ENCODE measurements at places on chromosomes 12 and 14. TPM values are rescaled to one million over a fixed set of nuclear protein-coding genes. Genes with fewer than 3 reads are reported as not detected.

GRCh38 chr14:95700221-95700976 is 13.5 kb downstream of the TCL1A start:
- peaks cover 7% of the 10 kb centered on the region for H3K27me3 ChIP-seq
- no peak for DNase-seq
- H3K36me3 ChIP-seq: no peaks in the 10 kb centered on the region

DNA sequence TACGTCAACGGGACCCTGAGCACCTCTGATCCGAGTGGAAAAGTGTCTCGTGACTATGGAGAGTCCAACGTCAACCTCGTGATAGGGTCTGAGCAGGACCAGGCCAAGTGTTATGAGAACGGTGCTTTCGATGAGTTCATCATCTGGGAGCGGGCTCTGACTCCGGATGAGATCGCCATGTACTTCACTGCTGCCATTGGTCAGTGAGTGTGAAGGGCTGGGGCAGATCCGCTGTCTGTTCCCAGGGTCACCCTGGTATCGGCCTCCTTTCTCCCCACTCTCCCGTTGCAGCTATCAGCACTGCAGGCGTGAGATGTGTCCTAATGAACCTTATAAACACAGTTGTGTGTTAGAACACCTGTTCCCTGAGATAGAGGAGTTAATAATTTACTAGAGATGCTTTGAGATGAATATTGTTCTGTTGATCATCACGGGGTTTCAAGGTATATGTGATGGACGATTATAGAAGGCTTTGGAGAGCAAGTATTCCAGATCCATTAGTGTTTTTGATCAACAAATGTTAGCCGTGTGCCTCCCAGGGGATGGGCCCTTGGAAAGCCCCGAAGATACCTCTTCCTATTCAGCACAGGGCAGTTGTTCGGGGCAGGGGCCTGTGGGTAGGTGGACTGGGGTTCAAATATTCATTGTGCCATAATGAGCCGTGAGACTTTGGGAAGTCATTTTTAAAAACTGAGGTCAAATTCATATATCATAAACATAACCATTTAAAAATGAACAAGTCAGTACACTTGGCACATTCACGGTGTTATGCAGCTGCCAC is 33.6 kb downstream of the ADGRD1 start:
- DNase-seq: no peak
- no peak overlapping the region for H3K4me3 ChIP-seq
- H3K27ac ChIP-seq: no peak overlapping the region
- H3K4me1 ChIP-seq: no peaks in the 10 kb centered on the region
- H3K27me3 ChIP-seq: peaks cover 2% of the 10 kb centered on the region

- no peaks in the 10 kb centered on the region for H3K4me1 ChIP-seq
- no peak overlapping the region for H3K4me3 ChIP-seq
- peaks cover 4% of the 10 kb centered on the region for H3K36me3 ChIP-seq
- no peak for DNase-seq
- H3K27me3 ChIP-seq: no peaks in the 10 kb centered on the region
Observed at GRCh38 chr14:71021347-71022011, 114.2 kb downstream of the PCNX1 start.

DNA sequence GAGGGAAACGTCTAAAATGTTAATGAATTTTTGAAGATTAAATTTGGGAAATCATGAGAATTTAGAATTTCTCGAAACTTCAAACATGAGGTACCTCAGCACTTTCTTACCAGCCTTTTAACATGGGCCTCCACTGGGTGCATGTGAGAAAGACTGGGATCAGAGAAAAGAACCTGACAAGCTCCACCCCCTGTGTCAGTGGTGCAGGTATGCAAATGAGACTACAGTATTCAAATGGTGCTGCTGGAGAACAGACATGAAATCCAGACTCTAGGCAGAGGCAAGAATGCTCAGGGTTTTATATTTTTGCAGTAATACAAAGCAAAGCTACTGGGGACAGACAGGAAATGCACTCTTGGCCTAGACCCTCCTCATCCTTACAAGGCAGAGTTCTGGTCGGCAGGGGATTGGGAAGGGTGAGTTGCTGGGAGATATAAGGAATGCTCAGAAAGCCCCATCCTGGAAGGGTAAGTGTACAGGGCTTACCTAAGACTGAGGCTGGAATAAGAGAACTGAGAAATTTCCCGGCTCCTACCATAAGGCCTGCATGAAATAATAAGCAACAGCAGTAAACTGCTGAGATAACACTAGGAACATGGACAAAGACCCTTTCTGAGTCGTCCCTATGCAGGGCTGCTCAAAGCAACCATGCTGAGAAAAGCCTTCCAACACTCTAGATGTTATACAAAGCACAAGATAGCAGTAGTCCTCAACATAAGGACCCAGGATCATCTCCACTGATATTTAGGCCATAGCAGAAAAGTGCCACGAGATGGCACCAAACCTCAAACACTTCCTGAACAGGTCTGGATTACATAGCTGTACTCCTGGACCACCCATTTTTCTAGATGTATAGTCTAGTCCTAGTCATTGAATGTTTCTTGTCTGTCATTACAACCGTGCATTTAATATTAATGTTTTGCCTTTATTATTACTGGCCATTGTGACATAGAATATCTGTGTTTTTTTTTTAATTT is 260.8 kb downstream of the RASSF9 start:
- no peak for DNase-seq
- no peaks in the 10 kb centered on the region for H3K4me1 ChIP-seq
- no peaks in the 10 kb centered on the region for H3K36me3 ChIP-seq
- H3K4me3 ChIP-seq: no peak overlapping the region

GRCh38 chr14:44778604-44779003 is 183.1 kb downstream of the KLHL28 start:
- DNase-seq: no peak
- H3K4me3 ChIP-seq: no peak overlapping the region
- no peak overlapping the region for H3K27ac ChIP-seq

GRCh38 chr14:54627540-54628363 is 60.8 kb downstream of the SAMD4A start:
- peak overlapping the region; percentile 14 for H3K4me3 ChIP-seq
- no peaks in the 10 kb centered on the region for H3K36me3 ChIP-seq
- peak; percentile 27 for DNase-seq
- no peaks in the 10 kb centered on the region for H3K27me3 ChIP-seq

RPGRIP1 gene
- not detected for total RNA-seq
